Neural progenitor cell (in vitro differentiated cells): ENCODE measurements at places on chromosomes 11 and 22. TPM values are rescaled to one million over a fixed set of nuclear protein-coding genes. Genes with fewer than 3 reads are reported as not detected.

Gene P4HA3
- total RNA-seq: not detected in 2 replicates

Gene RAB36
- 2.1 and 2.9 TPM in 2 replicates for total RNA-seq

Gene OR2AG1
- total RNA-seq: not detected in 2 replicates

Gene CATSPERZ
- total RNA-seq: 0.22 TPM in 1 of 2 replicates, not detected in the other

Gene CFAP68
- total RNA-seq: 28.6 and 46.7 TPM in 2 replicates

Gene IGLL5
- total RNA-seq: not detected in 2 replicates

Gene CARNS1
- 0.22 and 0.52 TPM in 2 replicates for total RNA-seq

Gene BCO2
- total RNA-seq: 0.87 TPM in 1 of 2 replicates, not detected in the other

Gene ALKBH3
- total RNA-seq: 21.7 and 37.4 TPM in 2 replicates

Gene GRM5
- 0.03 TPM in 1 of 2 replicates, not detected in the other for total RNA-seq

Gene ENDOD1
- total RNA-seq: 1.9 and 2.0 TPM in 2 replicates

Gene OR56A1
- total RNA-seq: 0.87 and 1.8 TPM in 2 replicates
